ENCODE measurements at places on chromosomes 16 and 17.
A peak's percentile ranks its signal among the peaks of the same experiment; 100 is the strongest.

GRCh38 chr16:29864205-29864604 is 1.2 kb upstream of the CDIPT start:
- DNase-seq, result no peak

- DNase-seq, result peak; percentile 45
Observed at GRCh38 chr17:28570716-28571360, 486 bp downstream of the PIGS start.

DNA sequence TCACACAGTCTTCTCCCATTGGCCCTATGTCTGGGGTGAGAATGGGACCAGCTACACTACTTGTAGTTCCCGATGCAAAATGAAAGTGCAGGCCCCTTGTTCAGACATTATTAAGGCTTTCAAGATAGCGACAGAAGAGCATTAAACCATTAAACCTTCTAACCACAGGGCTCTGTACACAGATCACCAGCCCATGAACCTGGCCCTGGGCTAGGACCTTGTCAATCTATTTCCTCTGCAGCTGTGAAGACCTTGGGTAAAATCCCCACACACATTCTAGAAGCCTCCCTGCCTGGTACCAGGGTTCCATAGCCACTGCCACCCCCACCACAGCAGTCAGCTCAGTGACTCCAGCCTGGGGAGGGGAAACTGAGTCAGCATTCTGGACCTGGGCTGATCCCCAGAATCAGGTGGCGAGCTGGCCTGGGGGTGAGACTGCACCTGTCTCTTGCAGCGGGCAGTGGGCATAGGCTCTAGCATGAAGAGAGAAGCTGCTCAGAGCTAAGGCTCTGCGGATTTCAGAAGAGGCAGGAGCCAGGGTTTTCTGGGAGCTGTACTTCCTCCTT is 119.7 kb upstream of the LHX1 start:
- no peak for DNase-seq

- peak; percentile 42 for DNase-seq
Observed at GRCh38 chr16:56931271-56931891, 561 bp upstream of the HERPUD1 start.

- no peak for DNase-seq
Observed at GRCh38 chr17:27808628-27809027, 8.3 kb upstream of the NOS2 start.

GRCh38 chr17:17019891-17020456 is 22.3 kb upstream of the MPRIP start:
- DNase-seq, result no peak

DNA sequence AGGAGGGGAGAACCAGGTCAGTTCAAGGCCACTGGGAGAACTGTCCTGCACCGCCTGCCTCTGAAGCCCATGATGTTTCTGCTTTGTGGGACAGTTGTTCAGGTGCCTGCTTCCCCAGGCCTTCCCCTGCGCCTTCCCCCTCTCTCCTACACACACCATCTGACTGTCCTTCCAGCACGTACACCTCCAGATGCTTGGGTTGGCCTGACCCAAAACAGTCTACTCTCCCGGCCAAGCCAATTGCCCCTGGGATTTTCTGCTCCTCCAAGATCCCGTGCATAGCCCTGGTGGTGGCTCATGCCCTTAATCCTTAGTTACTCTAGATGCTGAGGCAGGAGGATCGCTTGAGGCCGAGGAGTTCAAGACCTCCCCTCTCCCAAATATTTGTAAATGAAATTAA is 684 bp upstream of the RSAD1 start:
- DNase-seq, result no peak

DNA sequence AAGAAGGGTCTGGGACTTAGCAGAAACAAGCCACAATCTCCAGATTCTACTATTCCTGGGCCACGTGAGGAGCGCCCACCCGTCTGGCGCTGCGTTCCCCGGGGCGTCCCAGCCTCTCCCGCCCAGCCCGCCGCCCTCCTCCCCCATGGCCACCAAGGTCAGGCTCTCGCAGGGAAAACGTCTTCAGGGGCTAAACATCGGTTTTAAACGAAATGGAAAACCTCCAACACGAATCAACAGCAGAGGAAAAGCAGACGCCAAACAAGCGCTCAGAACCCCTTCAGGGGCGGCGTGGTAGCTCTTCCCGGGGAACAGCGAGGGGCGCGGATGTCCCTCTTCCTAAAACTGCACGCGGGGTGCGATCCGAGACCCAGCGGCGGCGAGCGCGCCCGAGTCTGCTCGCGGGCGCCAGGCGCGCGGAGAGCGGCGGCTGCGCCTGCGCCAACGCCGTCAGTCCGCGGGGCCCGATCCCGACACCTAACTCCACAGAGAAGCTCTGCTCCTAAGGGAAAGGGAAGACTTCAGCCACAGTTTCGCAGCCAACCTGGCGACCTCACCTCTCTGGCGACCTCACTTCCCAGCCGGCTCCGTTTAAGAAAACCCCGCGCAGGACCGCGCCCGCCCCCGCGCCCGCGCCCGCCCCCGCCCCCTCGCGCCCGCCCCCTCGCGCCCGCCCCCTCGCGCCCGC is 505 bp upstream of the COG1 start:
- DNase-seq, result peak; percentile 65

- DNase-seq, result no peak
Observed at GRCh38 chr16:54326266-54326662, 39.7 kb upstream of the IRX3 start.

- DNase-seq, result peak; percentile 7
Observed at GRCh38 chr17:9175700-9176467, 154.6 kb downstream of the NTN1 start.

DNA sequence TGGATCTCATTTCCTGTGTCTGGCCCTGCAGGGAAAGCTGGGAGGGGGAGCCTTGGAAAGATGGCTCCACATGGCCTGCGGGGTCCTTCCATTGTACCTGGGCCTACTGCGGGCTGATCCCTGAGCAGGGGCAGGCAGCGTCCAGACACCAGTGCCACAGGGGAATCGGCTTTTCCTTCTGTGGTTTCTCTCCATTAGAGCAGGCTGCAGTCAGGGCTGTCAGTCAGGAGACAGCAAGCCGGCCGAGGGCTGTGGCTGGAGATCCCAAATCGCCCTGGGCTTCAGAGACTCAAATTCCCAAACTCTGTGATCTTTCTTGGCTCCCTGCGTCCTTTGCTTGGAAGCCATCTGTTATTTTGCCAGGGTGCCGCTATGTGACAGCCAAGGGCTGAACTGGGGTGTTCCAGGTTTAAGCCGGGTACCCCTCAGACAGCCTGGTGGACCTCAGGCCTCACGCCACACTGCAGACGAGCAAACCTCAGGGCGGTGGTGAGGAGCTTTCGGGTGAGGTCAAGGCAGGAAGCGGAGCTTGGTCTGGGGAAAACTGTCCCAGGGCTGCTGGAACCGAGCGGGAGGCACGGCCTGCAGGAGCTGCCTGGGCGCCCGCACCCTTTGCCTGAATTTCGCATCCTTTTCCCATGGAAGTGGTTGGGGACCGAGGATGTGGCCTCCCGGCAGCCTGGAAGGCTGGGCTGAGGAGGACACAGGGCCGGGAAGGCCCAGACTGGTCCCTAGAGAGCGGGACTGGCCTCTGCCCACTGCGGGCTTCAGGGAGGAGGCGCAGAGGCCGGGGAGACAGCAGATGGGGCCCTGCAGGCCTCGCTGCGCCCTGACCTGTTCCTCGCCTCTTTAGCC is 1.5 kb upstream of the CPNE7 start:
- DNase-seq, result no peak

GRCh38 chr16:86219655-86220445 is 290.5 kb upstream of the FOXF1 start:
- no peak for DNase-seq

DNA sequence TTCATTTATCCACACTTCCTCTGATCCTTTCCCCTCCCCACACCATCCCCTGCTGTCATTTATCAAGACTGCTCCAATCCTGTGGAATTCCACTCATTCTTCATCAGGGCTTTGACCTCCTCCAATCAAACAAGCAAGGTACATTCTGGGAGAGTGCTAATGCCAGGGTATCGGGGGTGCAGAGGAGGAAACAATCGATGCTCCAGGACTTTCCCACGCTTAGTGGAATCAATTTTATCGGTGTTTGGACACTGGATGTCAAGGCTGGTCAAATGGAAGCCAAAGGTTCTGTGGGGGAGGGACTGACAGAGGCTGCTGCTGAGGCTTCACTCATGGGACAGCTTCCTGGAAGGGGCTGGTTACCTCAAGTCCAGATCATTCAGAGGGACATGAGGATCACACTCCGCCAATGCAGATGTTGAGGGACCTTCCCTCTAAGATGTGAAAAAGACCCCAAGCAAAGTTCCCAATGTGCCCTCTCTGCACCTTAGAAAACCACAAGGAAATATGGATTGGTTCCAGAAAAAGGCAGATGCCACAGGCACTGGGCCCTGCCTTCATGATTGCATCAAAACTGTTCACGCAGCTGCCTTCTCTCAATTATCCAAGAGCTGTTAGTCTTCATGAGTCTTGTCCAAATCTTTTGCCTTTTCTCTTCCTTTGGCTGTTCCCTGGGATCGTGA is 44.7 kb upstream of the SOX9 start:
- no peak for DNase-seq

GRCh38 chr17:5820721-5821456 is 236.6 kb upstream of the NLRP1 start:
- DNase-seq, result no peak

GRCh38 chr16:50282955-50283631 is 16.7 kb downstream of the ADCY7 start:
- DNase-seq, result no peak

- DNase-seq, result no peak
Observed at GRCh38 chr17:1742371-1743087, at the start of gene SERPINF2. SERPINF2 (plus strand) TSS chr17:1742871; CDS start chr17:1744996, 2,125 bp downstream.

GRCh38 chr16:86259499-86259898 is 250.8 kb upstream of the FOXF1 start:
- no peak for DNase-seq

DNA sequence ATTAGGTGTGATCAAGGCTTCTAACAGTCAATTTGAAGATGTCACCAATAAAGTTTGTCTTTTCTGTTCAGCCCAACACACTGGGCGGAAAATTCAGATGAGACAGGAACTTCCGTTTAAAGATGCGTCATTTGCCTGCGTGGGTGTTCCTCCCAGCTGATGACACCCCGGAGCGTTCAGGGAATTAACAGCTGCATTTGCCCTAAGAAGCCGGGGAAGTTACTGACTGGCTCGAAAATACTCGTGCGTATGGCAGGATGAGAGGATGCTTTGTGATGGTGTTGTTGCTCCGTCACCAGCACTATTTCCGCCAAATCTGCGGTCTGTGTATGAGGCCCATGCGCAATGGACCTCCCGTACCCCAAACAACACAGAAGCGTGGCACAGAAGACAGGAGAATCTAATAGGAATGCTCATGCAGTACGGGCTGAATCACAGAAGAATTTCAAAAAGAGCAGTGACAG is 11.9 kb upstream of the PVALEF start:
- no peak for DNase-seq

GRCh38 chr17:29449865-29450671 is 59.9 kb downstream of the TAOK1 start:
- no peak for DNase-seq

DNA sequence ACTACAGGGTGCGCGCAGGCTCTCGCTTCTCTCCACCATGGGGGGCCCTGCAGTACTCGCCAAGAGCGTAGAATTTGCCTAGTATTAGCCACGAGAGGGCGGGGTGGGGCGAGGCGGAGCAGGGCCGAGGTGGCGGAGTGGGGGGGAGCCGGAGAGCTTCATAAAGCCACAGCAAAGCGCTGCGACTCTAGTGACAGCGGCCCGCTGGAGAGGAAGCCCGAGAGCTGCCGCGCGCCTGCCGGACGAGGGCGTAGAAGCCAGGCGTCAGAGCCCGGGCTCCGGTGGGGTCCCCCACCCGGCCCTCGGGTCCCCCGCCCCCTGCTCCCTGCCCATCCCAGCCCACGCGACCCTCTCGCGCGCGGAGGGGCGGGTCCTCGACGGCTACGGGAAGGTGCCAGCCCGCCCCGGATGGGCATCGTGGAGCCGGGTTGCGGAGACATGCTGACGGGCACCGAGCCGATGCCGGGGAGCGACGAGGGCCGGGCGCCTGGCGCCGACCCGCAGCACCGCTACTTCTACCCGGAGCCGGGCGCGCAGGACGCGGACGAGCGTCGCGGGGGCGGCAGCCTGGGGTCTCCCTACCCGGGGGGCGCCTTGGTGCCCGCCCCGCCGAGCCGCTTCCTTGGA is at the start of gene TBX21:
Gene TBX21, plus strand, starts transcription at position 190 of the 627 bp plus-strand sequence. Its CDS starts 219 bp downstream, at position 409.
- peak; percentile 86 for DNase-seq

- no peak for DNase-seq
Observed at GRCh38 chr17:76643553-76644148, at the start of gene ST6GALNAC1. ST6GALNAC1 (minus strand) TSS chr17:76643757; CDS start chr17:76643638, 119 bp downstream.

DNA sequence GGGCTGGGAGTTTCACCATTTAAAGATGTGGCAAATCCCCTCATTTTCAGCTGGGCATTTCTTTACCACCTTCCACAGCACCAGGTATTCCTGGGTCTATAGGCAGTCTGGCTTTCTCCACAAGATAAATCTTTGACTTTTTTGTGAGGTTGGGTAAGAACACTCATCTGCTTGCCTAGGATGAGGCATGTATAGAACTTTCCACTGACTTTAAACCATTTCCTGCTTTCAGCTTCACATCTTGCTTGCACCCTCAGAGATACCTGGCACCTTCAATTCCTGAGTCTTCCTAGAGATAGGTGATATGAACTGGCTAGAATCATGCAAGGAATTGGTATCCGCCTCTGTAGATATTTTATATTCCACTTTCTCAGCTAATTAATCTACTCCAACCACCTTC is 27.9 kb downstream of the SMURF2 start:
- DNase-seq, result no peak

DNA sequence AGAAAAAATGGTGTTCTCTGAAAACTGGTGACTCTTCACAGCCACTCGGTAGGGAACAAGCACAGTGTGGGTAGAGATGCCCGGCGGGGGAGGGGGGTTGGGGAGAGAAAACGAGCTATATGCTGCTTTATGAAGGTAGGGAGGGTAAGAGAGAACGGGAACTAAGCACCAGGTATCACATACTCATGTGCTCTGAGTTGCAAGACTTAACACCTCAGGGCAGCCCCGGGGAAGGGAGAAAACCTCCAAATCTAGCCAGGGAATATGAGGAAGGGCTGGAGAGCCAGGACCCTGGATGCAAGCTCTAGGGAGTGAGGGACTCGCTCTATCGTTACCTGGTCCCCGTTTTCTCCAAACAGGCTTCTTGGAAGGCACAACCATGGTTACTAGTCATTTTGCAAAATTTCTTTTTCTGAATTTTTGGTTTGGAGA is 35.3 kb downstream of the HIC1 start:
- DNase-seq, result no peak

- no peak for DNase-seq
Observed at GRCh38 chr16:1159325-1159972, 6.5 kb downstream of the CACNA1H start.

DNA sequence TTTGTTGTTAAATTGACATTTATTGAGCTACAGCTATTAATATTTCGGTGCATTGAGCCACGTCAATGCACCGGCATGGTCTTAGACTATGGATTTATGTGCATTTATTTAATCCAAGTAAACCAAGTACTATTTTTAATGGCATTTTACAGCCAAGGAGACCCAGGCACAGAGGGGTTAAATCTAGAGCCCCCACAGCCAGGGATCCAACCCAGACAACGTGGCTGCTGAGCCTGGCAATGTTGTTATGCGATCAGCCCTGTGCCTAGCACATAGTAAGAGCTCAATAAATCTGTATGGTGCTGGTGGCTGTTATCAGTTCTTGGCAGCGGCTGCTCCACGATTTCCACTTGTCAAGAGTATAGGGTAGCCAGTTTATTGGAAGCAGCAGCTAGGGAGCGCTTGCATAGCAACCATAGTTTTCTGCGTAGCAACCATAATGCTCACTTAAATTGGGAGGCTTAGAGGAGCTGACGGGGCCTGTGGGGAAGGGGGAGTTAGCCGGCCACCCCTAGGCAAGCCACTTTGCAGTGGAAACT is 541 bp upstream of the RBBP6 start:
- no peak for DNase-seq

GRCh38 chr16:52631711-52632110 is 84.8 kb upstream of the TOX3 start:
- DNase-seq, result no peak

All from stimulated activated CD4-positive, alpha-beta T cell treated with anti-CD3 and anti-CD28 coated beads, Interleukin-2, amount 100 ng/mL, for 48 hours (primary cell).